ENCODE measurements at places on chromosomes 4 and X. TPM values are rescaled to one million over a fixed set of nuclear protein-coding genes. Genes with fewer than 3 reads are reported as not detected.

The MAGEA11 gene
- not detected for total RNA-seq

The ERVMER34-1 gene
- 3.2 TPM for total RNA-seq

The GRK4 gene
- 3.7 TPM for total RNA-seq

The PABPC4L gene
- under 0.01 TPM for total RNA-seq

The MFSD8 gene
- 12.3 TPM for total RNA-seq

The RRH gene
- total RNA-seq = 0.38 TPM

The EDA2R gene
- total RNA-seq = 5.3 TPM

The MAGEA12 gene
- not detected for total RNA-seq

The GPR34 gene
- not detected for total RNA-seq

The UNC5C gene
- not detected for total RNA-seq
